ENCODE measurements at places on chromosomes 11 and 22.

DNA sequence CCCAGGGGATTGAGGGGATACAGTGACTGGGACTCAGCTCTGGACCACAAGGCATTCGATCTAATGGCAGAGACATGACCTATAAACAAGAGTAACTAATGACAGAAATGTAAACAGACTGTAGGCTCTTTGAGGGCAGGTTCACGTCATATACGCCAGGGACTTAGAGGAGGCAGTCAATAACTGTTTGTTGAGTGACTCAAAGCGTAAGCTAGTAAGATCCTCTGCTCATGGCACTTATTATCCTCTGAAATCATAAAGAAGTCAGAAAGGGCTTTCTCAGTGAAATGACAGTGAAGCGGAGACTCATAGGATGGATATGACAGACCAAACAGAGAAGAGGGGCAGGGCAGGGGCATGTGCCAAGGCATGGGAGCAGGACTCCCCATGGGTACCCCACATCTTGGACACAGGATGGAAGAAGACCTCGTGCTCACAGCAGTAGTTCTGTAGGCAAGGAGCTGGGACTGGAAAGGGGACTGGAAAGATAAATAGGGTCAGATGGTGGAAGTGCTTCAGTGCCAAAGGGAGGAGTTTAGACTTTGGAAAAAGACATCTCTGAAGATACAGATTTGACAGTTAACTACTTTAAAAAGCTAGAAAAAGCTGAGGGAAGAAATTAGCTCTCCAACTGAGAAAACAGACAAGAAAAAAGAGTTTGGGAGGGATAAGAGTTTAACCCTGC is 72.7 kb downstream of the SLC1A2 start:
- DNase-seq = no peak

- no peak for DNase-seq
These were observed 369.3 kb upstream of the SYN3 start for GRCh38 chr22:33427461-33427860.

- no peak for DNase-seq
These were observed 83.4 kb downstream of the CEP164 start for GRCh38 chr11:117410861-117411710.

DNA sequence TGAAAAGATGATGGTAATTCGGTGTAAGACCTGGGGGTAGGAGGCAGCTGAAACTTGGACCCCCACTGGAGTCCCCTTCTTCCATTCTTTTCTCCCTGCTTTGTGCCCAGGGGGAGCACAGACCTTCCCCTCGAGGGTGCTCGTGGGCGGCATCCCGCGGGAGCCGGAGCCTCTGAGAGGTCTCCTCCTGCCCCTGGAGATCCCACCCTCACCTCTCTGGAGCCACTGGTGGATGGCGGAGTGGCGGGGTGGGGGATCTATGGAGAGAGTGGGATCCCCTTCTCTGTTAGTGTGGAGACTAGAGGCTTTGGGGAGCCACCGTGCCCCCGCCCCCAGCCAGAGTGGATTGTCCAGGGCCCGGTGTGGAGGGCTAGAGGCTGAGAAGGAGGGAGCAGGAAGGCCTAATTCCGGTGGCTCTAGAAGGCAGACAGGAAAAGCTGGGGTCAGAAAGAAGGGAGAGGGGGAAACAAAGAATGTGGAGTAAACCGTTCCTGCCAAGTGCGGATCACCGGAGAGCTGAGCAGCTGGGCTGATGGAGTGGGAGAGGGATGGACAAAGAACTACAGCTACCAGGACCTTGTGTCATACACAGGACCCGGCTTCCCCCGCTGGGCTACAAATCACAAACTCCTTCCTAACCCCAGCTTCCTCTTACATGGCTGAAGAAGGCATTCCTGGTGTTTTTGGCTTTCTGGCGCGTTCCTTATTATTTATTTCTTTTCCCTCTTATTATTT is 41.9 kb downstream of the KCNJ1 start:
- DNase-seq = no peak

DNA sequence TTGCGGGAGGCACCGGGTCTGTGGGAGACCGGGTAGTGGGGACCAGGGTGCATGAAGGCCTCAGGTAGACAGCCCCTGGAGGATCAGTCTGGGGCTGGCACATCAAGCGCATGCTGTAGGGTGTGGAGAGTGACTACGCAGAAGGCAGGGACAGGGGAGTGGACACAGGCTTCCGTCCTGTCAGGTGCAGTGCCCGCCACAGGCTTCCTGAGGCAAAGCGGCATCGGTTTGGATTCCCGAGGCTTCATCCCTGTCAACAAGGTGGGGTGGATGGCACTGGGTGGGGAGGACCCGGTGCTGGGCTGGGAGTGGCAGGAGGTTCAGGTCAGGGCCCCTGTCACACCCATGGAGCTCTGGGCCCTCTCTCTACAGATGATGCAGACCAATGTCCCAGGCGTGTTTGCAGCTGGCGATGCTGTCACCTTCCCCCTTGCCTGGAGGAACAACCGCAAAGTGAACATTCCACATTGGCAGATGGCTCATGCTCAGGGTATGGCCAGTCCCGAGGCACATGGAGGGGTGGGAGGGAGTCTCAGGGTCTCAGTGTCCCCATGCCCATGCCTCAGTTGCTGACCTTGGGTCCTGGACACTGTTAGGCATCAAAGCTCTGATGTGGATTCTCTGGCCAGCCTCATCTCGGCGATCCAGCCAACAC is 4.5 kb upstream of the LZTR1 start:
- no peak for DNase-seq

- no peak for DNase-seq
These were observed 26.5 kb upstream of the CCDC188 start for GRCh38 chr22:20177217-20177911.
